ENCODE measurements at places on chromosomes 6 and 20. TPM values are rescaled to one million over a fixed set of nuclear protein-coding genes. Genes with fewer than 3 reads are reported as not detected.

GRCh38 chr6:156933201-156934068, 156.3 kb downstream of the ARID1B start:
- no peak overlapping the region for H3K4me3 ChIP-seq
- DNase-seq, result no peak
- peaks cover 25% of the 10 kb centered on the region for H3K4me1 ChIP-seq

- peak overlapping the region; percentile 53 for H3K4me3 ChIP-seq
- peaks cover 17% of the 10 kb centered on the region for H3K36me3 ChIP-seq
- H3K27me3 ChIP-seq, result peaks cover 24% of the 10 kb centered on the region
These were observed 2.2 kb downstream of the C20orf204 start for GRCh38 chr20:64038224-64038564.

DNA sequence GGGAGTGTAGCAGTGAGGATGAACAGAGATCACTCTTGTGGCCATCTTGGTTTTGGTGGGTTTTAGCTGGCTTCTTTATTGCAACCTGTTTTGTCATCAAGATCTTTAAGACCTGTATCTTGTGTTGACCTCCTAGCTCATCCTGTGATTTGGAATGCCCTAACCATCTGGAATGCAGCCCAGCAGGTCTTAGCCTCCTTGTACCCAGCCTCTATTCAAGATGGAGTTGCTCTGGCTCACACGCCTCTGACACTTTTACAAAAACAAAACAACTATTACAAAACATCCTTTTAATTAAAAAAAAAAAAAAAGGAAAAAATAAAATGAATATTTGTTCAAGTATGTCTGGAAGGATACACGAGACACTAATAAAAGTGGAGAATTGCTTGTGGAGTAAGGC, 62.4 kb downstream of the PHACTR2 start:
- H3K4me1 ChIP-seq, result peaks cover 37% of the 10 kb centered on the region
- H3K4me3 ChIP-seq, result no peak overlapping the region
- no peaks in the 10 kb centered on the region for H3K36me3 ChIP-seq
- no peak overlapping the region for H3K27ac ChIP-seq
- H3K27me3 ChIP-seq, result no peaks in the 10 kb centered on the region

DNA sequence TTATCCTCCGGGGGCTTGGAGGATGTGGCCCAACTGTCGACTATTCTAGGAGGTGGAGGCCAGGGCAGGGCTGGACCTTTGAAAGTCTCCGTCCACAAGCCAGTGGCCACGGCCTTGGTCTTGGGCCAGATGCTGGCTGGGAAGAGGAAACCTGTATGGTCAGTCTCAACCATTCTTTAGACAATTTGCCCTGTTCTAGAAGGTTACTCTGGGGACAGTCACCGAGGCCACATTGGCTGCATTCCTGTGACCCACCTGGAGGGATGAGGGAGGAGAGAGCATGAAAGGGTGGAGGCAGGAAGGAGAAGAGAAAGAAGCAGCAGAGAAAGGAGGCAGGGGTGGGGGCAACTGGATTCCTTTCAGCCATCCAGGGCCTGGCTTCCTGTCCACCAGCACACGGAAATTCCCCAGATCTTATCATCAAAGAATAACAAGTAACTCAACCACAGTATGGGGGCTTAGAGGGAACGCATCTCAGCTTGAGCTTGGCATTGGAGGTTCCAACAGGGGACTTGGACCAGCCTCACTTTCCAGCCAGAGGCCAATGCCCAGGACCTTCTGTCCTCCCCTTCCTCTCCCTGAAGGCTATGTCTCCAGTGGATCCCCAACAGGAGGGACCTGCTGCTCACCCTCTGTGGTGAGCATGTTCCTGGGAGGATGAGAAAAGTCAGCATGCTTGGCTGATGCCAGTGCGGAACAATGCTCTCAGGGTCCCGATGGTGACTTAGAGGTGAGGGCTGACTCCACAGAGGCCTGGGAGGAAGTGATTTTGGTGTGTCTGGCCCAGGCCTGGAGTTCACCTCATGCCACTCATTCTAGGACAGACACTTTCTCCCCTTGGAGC, 30.4 kb downstream of the TGM2 start:
- H3K36me3 ChIP-seq, result no peaks in the 10 kb centered on the region
- H3K4me1 ChIP-seq, result peaks cover 28% of the 10 kb centered on the region
- DNase-seq, result no peak
- H3K27ac ChIP-seq, result peak overlapping the region; percentile 76
- no peak overlapping the region for H3K4me3 ChIP-seq

- H3K27me3 ChIP-seq, result no peaks in the 10 kb centered on the region
- H3K4me1 ChIP-seq, result no peaks in the 10 kb centered on the region
- H3K36me3 ChIP-seq, result no peaks in the 10 kb centered on the region
These were observed 84.2 kb upstream of the ARG1 start for GRCh38 chr6:131488780-131489179.

The DLK2 gene
- total RNA-seq, result 0.46 TPM

GRCh38 chr6:3186974-3187382, 29.6 kb upstream of the TUBB2A start:
- H3K27ac ChIP-seq, result no peak overlapping the region
- no peaks in the 10 kb centered on the region for H3K4me1 ChIP-seq
- H3K4me3 ChIP-seq, result no peak overlapping the region
- no peak for DNase-seq
- no peaks in the 10 kb centered on the region for H3K27me3 ChIP-seq

DNA sequence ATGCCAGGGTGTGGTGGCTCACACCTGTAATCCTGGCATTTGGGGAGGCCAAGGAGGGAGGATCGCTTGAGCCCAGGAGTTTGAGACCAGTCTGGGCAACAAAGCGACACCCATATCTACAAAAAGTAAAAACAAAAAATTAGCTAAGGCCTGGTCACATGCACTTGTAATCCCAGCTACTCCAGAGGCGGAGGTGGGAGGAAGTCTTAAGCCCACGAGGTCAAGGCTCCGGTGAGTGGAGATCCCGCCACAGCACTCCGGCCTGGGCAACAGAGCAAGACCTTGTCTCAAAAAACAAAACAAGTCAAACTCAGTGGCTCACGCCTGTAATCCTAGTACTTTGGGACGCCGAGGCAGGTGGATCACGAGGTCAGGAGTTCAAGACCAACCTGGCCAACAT, 35.6 kb downstream of the SRSF3 start:
- no peaks in the 10 kb centered on the region for H3K27me3 ChIP-seq
- H3K27ac ChIP-seq, result peak overlapping the region; percentile 72
- no peak overlapping the region for H3K4me3 ChIP-seq
- peaks cover 32% of the 10 kb centered on the region for H3K4me1 ChIP-seq
- H3K36me3 ChIP-seq, result no peaks in the 10 kb centered on the region

GRCh38 chr6:158314737-158315136, 2.5 kb downstream of the TULP4 start:
- peaks cover 25% of the 10 kb centered on the region for H3K36me3 ChIP-seq
- no peak for DNase-seq
- no peaks in the 10 kb centered on the region for H3K4me1 ChIP-seq
- H3K27ac ChIP-seq, result no peak overlapping the region

- H3K27me3 ChIP-seq, result no peaks in the 10 kb centered on the region
- no peak overlapping the region for H3K27ac ChIP-seq
- no peaks in the 10 kb centered on the region for H3K36me3 ChIP-seq
- no peaks in the 10 kb centered on the region for H3K4me1 ChIP-seq
- no peak for DNase-seq
- H3K4me3 ChIP-seq, result no peak overlapping the region
These were observed 68.6 kb upstream of the FOXP4 start for GRCh38 chr6:41477572-41477971.

- H3K4me1 ChIP-seq, result peaks cover 29% of the 10 kb centered on the region
- no peak overlapping the region for H3K4me3 ChIP-seq
These were observed 13.7 kb downstream of the PHF3 start for GRCh38 chr6:63649269-63649668.

The MYT1 gene
- 0.09 TPM for total RNA-seq

The GNAS-AS1 gene
- total RNA-seq, result 0.69 TPM

DNA sequence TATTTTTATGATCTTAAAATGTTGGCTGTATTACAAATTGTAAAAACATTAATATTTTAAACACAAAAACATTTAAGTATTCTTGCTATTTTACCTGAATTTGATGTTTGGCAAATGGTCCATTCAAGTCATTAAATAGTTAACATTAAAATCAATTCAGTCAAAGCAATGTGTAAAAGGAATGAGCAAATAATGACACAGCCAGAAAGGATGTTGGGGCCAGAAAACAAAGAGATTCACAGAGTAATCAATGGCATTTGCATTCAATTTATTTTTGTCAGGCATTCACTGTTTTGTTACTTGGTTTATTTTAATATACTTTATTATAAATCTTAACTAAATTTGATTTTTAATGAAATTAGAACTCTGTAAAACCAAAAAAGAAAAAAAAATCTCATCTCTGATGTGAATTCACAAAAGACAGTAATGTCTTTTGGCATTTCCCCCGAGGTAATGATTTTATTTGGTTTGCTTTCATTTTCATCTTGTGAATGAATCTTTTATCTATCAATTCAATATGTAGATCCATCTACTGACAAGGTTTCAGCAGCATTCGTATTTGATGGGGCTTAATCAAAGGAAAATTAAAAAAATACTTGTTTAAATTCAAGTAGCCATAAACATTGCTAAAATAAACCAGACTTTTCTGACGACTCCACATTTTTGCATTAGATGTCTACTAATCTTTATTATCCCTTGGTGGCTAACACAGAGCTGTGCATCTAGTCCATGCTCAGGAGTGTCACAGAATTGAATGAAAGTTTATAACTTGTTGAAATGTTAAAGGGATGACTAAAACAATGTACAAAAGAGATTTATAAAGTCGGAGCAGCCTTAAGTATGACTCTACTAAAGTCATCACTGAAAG, 866.7 kb upstream of the GJE1 start:
- no peaks in the 10 kb centered on the region for H3K36me3 ChIP-seq
- H3K27ac ChIP-seq, result no peak overlapping the region
- no peaks in the 10 kb centered on the region for H3K27me3 ChIP-seq
- DNase-seq, result no peak

DNA sequence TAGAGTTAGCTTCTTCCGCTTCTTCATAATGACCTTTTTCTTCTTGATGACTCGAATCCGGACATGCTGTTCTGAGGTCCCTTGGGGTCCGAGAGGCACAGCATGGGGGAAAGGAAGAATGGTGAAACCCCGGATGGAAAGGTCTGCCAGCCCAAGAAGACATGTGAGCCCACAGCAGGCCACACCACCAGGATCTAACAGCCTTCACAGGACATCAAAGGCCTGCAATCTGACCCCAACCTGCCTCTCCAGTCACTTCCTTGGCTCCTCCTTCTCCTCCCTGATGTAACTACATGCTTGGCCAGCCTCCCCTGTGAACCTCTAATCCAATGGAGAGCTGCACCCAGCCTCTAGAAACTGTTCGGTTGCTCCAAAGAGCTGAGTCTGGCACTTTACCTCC, 1.6 kb downstream of the CPXM1 start:
- DNase-seq, result no peak
- no peak overlapping the region for H3K4me3 ChIP-seq
- H3K4me1 ChIP-seq, result peaks cover 21% of the 10 kb centered on the region
- no peak overlapping the region for H3K27ac ChIP-seq
- H3K27me3 ChIP-seq, result peaks cover 27% of the 10 kb centered on the region
- H3K36me3 ChIP-seq, result no peaks in the 10 kb centered on the region

DNA sequence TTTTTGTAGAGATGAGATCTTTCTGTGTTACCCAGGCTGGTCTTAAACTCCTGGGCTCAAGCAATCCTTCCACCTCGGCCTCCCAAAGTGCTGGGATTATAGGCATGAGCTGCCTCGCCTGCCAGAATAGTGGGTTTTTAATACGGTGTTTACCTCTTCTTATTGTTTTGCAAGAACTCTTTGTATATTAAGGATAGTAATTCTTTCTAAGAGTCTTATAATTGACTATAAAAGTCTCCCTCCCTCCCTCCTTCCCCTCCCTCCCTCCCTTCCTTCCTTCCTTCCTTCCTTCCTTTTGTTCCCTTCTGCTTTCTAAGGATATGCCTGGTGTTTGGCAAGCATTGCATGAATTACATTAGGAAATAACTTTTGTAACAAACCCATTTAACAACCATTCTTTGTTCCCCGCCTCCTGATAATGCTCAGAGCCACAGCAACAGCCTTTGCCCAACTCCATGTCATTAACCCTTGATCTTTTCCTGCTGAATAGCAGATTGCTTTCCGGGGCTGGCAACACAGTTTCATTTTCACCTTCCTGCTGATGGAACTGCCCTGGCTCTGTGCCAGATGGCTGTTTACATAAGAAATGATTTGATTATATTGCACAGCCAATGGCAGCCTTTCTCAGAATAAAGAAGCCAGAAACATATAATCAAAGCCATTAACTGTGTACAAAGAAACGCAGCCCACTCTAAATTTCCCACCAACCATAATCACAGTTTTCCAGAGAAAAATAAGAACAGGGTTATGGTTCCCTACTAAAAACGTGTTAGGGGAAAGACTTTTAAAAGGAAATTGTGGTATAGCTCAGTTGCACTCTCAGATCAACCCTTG, 143.7 kb upstream of the PTPN1 start:
- peak; percentile 81 for DNase-seq
- peak overlapping the region; percentile 55 for H3K27ac ChIP-seq
- H3K4me3 ChIP-seq, result no peak overlapping the region

The ADAM33 gene
- 15.8 TPM for total RNA-seq

DNA sequence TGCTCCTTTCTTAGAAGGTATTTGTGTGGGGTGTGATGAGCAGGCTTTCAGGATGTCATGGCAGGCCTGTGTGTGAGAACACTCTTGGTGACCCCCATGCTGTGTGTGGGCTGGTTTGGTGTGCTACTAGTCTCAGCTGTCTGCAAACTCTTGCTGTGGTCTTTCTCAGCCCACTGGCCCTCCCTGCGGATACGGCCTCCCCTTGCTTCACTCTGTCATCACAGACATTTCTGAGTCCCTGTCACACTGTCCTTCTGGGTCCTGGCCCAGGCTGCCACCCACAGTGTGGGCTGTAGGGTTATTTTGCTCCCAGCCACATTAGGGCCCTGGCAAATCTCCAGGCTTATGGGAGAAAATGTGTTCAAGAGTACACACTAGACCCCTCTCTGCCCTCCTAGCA, 39.0 kb upstream of the ARMC2 start:
- H3K36me3 ChIP-seq, result no peaks in the 10 kb centered on the region
- DNase-seq, result no peak
- no peak overlapping the region for H3K27ac ChIP-seq
- peaks cover 7% of the 10 kb centered on the region for H3K4me1 ChIP-seq
- H3K4me3 ChIP-seq, result no peak overlapping the region

The SRMS gene
- not detected for total RNA-seq
